Activated CD4-positive, alpha-beta T cell treated with anti-CD3 and anti-CD28 coated beads, Interleukin-10, Interleukin-2, amounts not matched to agents 100 ng/mL and 50 ng/mL, durations not matched to agents 16 hours and 8 hours (primary cell): ENCODE measurements at places on chromosomes 2 and 18.

- DNase-seq = no peak
Measured at GRCh38 chr18:28163201-28163775, 13.6 kb downstream of the CDH2 start.

DNA sequence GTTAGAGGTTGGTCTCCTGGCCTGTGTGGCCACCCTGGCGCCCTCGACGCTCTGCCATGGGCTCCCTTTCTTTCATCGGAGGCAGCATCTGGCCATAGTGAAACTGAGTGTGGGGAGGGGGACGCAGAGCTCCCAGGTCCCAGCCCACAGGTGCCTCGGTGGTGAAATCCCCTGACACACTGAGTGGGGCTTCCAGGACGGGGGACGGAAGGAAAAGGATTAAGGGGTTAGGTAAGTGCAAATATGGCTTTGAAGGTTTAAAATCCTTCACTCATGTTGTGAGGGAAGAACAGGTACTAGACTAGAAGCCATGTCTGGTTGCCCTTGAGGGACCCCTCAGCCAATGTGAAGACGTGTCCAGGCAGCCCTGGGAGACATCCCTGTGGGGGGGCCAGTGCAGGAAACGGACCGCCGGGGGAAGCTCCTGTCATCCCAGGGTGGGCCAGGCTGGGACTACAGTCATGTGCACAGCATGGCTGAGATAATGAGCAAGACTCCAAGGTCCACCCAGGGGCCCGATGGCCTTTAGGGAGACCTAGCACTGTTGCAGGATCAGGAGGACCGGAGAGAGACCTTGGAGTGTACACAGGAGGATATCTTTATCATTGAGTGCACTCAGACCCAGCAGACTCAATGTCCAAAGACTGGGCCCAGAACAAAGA is 36.3 kb downstream of the RTP5 start:
- no peak for DNase-seq

DNA sequence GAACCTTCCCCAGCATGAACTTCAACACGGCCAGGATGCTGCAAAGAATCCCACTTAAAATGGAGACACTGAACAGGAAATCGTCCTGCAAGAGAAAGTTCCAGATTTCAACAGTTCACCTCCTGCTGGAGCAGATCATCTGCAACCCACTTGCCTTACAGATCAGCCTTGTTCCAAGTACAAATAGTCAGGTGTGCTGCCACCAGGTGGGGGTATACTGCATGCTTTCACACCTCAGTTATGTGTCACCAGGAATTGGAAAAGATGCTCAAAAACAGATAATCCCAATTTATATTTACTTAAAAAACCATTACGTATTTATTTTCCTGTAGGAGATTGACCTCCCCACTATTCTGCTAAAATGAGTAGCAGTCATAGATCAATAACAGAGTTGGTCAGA is 212.3 kb downstream of the MGAT5 start:
- DNase-seq = peak; percentile 20

DNA sequence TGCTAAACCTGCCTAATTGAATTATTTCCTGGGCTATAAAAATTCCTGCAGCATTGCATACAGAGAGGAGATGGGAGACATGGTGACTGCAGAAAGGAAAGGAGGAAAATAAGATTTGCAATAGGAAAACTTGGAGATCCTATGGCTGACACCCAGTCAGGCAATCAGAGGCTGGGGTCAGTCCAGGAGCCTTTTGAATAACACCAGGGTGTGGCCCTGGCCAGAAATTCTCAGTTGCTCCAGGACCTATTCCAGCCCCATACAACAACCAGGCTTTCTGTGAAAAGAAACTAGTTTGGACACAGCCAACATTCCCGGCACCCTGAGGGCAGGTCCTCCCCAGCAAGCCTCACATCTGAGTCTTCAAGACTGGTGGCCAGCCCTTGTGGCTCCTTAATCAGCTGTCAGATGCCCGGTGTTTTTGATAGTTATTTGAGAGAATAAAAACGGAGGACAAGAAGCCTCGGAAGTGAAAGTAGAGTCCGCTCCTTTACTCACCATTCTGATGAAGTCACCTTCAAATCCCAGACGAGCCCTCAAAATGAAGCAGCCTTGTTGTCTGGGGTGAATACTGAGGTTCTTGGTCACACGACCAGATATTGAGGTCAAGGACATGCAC is 31.1 kb upstream of the GMCL1 start:
- DNase-seq = no peak
